ENCODE measurements at places on chromosomes 4 and X. TPM values are rescaled to one million over a fixed set of nuclear protein-coding genes. Genes with fewer than 3 reads are reported as not detected.

ATP7A gene
- total RNA-seq, result 15.6 TPM

- DNase-seq, result no peak
Measured at GRCh38 chr4:3864742-3865721, 98.8 kb downstream of the ADRA2C start.

GRCh38 chrX:46247456-46247855 lies 297.8 kb downstream of the ZNF674 start:
- DNase-seq, result no peak

GAGE12H gene
- not detected for total RNA-seq

DNA sequence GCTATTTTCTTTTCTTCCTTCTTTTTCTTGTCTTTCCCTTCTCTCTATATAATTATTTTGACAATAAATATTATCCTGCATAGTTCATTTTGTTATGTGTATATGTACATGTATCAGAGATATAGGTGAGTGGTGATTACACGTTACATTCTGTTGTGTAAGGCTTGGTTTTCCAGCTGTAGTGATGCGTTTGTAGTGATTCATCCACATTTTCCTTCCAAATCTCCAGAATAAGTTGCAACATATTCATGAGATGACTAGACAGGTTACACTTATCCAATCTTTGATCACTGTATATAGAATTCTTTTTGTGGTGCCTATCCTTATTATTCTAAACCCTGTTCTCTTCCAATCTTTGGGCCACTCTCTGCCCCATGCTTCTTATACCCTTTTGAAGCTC lies 540.2 kb downstream of the GBA3 start:
- no peak for DNase-seq

DNA sequence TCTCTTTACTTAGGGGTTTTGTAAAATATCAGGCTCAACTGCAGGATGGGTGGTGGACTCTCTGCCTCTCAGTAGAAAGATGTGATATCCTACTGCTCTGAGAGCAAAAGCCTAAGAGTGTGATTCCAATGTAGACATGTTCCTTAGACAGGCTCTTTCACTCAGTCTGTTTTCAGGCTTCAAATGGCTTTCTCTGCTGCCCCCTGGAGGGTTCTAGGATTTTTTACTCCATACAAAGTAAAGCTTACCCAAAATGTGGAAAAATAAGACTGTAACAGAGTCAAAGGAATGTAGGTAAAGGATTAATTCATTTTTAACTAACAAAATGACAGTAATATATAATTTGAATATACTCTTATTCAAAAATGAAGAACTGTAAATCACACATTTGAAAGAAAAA lies 32.1 kb downstream of the ZGRF1 start:
- peak; percentile 46 for DNase-seq

DNA sequence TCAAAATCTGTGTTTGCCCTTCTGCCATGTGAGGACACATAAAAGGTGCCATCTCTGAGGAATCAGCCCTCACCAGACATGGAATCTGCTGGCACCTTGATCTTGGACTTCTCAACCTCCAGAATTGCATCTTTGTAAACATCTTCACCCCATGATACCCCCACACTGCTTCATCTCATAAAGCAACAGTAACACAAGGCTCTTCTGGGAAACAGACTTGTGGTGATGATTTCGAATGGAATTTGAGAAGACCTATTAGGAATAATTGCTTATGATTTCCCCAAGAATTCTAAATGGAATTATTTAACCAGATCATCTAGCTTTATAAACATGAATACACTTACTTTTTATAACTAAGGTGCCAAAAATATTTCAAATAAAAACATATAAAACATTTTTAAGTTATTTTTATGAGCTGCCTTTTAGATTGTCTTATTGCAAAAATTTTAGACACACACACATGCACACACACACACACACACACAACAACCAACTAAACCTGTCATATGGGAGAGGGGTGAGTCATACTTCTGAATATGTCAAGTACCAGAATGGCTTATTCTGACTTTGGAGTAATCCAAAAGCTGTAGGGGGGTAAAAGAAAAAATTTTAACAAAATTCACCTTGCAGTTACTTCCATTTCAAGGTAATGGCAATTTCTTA lies 82.0 kb downstream of the USP46 start:
- DNase-seq, result no peak

KIAA0232 gene
- 50.8 TPM for total RNA-seq

DNA sequence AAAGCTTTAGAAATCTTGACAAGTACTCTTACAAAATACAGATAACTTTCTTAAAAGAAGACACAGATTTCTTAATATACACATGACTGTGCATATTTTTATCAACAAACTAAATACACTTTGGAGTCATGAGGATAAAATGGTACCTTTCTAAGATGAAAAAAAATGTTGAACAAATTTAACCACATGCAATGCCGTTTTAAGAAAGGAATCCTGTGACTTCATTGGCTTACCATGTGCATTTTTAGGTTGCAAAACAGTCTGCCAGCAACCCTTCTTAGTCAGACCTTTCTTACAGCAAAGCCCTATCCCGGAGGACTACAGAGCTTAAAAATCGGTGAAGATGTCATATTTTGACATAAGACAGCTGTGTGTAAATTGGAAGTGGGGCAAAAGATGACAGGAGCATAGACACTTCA lies 51.7 kb downstream of the GASK1B start:
- no peak for DNase-seq

MAGEE1 gene
- 12.6 TPM for total RNA-seq

CSAG3 gene
- not detected for total RNA-seq

- no peak for DNase-seq
Measured at GRCh38 chr4:153019906-153020305, 83.8 kb downstream of the FHDC1 start.

- no peak for DNase-seq
Measured at GRCh38 chrX:56281789-56282188, 49.6 kb downstream of the KLF8 start.

IBSP gene
- total RNA-seq, result not detected

DNA sequence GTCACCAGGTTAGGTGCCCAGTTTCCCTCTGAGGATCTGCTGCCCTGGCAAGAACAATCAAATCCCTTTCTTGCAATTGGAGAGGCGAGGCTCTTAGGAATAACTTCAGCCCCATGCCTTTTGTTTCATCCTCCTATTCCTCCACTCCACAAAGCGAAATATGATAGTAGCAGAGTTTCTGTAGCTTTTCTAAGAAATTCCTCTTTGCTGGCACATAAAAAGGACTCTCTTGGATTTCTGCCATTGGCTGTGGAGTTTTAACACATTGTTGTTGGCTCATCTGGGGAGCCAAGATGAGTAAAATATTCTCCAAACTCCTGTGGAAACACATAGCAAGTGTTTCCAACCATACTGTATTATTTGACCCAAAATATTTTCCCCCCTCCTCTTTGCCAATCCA lies 11.0 kb upstream of the ADGRG2 start:
- no peak for DNase-seq

DNA sequence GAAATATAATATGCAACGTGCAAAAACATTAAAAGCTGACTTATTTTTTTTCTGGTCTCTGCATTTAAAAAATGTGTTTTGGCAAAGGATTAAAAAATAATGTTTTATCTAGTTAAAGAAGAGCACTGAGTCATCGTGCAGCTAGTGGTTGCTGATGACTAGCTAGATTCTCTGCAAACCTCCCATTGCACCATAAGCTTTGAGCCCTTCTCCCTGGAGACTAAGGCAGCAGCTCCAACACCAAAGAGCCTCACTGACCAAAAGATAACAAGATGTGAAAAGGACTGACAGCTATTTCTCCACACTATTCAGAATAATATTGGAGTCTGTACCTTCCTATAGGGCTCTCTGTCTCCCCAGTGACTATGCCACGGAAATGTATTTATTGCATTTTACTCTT lies 424.3 kb downstream of the SLITRK2 start:
- DNase-seq, result no peak

CEP44 gene
- total RNA-seq, result 35.4 TPM

DNA sequence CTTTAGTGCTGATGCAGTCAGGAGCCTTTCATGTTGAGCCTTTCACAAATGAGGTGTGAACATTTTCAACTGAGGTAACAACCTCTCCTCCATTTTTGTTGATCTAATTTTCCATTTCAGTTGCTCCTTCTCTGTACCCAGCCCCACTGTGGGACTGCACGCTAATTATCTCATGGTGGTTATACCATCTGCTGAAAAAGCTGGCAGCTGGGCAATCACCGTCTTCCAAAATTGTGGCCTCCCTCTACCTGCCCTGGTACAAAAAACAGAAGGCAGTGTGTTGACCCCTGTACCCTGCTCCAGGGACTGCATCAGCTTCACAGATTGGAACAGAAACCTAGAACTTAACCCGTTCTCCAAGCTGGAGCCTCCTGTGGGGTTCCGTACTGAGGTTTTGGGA lies 72.4 kb upstream of the LONRF3 start:
- no peak for DNase-seq

GRCh38 chrX:20459410-20460350 lies 193.0 kb upstream of the RPS6KA3 start:
- no peak for DNase-seq

DNA sequence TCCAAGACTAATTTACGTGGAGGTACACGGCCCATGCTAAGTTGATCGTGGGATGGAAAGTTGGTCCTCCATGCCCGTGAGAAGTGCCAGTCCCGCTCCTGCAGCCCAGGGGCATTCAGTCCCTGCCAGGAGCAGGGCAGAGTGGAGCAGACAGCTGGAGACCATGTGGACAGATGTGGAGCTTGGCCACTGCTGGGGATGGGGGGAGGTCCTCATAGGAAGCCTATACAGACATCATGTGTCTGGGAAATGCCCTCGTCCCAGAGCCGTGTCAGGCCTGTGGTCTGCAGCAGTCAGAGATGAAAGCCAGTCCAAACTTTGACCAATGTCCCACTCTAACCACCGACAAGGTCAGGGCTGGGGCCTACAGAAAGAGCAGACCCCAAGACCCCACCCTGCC lies 118.4 kb downstream of the CPZ start:
- DNase-seq, result no peak

- DNase-seq, result no peak
Measured at GRCh38 chr4:38068107-38068506, 107.9 kb downstream of the PTTG2 start.

DNA sequence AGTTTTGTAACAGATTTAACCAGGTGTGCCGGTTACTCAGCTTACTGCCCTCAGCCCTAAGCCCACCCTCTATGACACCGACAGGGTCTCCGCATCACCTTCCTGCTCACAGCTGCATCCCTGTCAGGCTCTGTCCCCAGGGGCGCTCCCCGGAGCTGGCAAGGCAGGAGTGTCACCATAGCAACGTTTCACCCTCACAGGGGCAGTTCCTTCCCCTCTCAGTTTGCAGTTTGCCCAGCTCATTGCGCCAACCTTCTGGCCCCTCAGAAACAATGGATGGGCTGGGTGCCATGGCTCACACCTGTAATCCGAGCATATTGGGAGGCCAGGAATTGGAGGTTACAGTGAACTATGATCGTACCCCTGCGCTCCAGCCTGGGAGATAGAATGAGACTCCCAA lies 42.6 kb downstream of the RGS12 start:
- DNase-seq, result no peak

PDCL2 gene
- total RNA-seq, result not detected

- no peak for DNase-seq
Measured at GRCh38 chrX:101337776-101338271, 10.7 kb downstream of the TIMM8A start.

SLITRK4 gene
- 62.1 TPM for total RNA-seq

- DNase-seq, result no peak
Measured at GRCh38 chr4:38322714-38323113, 341.3 kb upstream of the KLF3 start.

POU3F4 gene
- total RNA-seq, result 12.6 TPM

FHDC1 gene
- 3.3 TPM for total RNA-seq

GRCh38 chr4:115972967-115973366 lies 859.5 kb upstream of the NDST4 start:
- no peak for DNase-seq

DNA sequence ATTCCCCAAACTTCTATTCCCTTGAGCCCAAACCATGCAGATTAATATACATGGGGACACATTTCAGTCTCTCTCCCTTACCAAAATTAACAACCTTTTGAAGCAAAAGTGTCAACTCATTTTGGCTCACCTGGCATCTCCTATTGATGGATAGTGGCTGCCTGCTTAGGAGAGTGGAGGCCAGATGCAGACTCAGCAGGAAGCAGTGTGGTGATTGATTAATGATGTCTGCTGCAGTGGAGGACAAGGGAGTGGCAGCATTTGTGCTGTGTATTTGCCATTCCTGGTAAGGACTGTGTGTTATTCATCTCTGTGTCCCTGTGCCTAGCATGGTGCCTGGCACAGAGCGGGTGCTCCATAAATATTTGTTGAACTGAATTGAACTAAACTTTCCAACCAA lies 590.1 kb downstream of the RAB28 start:
- DNase-seq, result no peak

ASB9 gene
- total RNA-seq, result 0.94 TPM

- DNase-seq, result no peak
Measured at GRCh38 chrX:41665686-41666085, 23.1 kb upstream of the GPR34 start.

ABLIM2 gene
- 18.4 TPM for total RNA-seq

DNA sequence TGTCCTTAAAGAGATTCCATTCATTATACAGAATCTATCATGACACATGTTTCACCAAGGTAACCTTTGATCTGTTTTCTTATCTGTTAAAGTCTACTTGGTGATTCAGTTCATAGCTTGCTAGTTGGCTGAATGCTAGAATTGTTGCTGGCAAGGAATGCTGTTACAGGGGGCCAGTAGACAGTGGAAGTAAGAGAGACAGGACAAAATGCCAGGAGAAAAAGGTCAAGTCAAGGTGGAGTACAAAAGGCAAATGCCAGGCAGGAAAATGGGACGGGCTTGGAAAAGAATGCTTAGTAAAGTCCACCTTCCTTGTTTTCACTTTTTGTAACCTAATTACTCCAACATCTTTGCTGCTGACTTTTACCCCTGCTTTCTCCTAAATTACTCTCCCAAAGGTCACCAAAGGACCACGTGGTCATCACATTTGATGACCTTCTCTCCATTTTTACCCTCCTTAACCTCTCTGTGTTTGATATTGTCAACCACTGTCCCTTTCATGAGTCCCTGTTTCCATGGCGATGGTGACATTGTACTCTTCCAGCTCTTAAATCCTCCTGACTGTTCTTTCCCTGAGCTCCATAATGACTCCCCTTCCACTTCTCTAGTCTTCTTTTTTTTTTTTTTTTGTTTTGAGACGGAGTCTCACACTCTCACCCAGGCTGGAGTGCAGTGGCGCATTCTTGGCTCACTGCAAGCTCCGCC lies 24.5 kb upstream of the TAPT1 start:
- no peak for DNase-seq

DNA sequence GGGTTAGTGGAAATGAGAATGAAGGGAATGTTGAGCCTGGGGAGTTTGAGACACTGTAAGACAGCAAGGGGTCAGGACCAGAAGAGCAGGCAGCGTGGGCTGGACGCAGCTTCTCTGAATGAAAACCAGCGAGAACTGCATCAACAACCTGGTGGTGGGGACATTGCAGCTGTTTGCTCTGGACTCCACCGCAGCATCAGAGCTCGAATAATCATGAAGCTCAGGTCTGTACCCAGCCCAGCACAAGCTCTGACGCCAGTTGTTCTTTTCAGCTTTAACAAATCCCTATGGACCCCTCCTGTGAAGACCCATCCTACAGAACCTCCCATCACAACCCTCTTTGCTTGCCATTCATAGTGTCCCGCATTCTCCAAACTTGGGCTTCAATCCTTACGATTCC lies 106.8 kb upstream of the PNPLA4 start:
- DNase-seq, result no peak

Data from occipital lobe (tissue), 3 donors.